ENCODE measurements at places on chromosomes 13 and 19.

DNA sequence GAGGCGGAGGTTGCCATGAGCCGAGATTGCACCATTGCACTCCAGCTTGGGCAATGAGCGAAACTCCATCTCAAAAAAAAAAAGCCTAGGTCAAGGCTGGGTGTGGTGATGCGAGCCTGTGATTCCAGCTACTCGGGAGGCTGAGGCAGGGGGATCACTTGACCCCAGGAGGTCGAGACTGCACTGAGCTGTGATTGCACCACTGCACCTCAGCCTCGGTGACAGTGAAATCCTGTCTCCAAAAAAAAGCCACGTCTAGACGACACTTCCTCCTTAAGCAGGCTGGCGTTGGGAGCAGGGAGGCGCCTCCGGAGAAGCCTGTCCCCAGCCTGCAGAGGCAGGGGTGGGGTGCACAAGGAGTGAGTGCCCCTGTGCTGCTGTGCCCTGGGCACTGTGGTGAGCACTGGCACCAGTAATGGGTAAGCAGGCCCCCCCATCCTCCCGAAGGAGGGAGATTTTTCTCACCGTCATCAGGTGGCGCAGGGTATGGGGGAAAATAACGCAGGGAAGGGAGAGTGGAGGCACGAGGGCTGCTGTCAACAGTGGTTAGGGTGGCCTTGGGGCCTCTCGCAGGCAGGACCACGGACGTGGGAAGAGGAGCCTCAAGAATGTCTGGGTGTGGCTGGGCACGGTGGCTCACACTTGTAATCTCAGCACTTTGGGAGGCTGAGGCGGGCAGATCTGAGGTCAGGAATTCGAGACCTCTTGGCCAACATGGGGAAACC is 706 bp downstream of the P2RY11 start:
- no peak for DNase-seq

GRCh38 chr19:28486473-28486872 is 726.5 kb downstream of the UQCRFS1 start:
- no peak for DNase-seq

DNA sequence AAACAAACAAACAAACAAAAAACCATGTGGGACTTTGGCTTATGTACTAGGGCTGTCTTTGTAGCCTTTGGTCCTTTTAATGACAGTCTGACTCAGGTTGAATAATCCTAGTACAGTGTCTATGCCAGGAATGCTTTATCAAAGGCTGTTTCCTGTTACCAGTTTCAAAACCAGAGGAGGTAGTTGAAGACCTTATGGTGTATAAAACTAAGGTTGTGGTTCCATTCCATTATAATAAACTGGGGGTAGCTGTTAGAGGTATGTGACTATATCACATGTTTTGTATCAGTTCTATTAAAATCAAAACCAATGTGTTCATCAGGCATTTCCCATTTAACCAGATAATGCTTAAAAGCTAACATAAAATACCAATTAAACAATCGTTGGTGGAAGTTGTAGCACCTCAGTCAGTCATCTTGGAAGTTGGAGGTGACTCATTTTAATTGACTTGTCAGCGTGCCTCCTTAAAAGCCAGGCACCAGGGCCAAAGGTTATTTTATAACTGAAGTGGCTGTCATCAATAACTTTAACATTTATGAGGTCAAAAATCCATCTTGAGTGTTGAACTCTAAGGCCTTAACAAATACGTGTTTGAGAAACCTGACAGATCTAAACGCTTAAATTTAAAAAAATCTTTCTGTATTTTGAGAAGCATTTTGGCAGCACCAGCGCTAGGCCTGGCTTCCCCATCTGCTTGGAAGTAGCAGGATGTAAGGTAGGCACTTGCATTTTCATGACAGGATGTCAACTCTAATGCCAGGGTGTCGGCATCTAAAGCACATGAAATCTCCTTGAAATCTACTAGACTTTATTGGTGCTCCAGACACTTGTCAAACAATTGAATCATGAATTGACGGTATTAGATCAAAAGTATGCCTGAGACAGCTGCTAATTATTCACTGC is 162.5 kb downstream of the LMO7 start:
- DNase-seq: no peak

- DNase-seq: no peak
These were observed 106.2 kb downstream of the SLITRK5 start for GRCh38 chr13:87777387-87777786.

DNA sequence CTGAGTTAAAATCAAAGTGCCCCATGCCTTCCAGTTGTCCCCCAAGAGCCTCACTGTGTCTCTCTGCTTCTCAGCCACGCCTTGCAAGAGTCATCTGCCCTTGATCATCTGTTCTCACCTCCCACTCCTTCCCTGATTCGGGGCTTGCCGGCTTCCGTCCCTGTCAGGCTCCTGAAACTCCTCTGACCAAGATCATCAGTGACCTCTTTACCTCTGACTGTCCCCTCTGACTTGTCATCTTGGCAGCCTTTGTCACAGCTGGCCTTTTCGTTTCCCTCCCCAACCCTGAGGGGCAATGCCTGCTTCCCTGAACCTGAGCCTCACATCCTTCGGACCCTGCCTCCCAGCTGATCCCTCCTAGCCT is 66.3 kb downstream of the MAP4K1 start:
- DNase-seq: no peak

Measured in left hindlimb (tissue), 1 donor.